ENCODE measurements at places on chromosomes 1 and 21.

GRCh38 chr1:25799935-25800702 is at the start of gene SELENON:
Gene SELENON (plus strand): TSS chr1:25800193. CDS start chr1:25800231, 38 bp downstream.
- DNase-seq, result peak; percentile 52

DNA sequence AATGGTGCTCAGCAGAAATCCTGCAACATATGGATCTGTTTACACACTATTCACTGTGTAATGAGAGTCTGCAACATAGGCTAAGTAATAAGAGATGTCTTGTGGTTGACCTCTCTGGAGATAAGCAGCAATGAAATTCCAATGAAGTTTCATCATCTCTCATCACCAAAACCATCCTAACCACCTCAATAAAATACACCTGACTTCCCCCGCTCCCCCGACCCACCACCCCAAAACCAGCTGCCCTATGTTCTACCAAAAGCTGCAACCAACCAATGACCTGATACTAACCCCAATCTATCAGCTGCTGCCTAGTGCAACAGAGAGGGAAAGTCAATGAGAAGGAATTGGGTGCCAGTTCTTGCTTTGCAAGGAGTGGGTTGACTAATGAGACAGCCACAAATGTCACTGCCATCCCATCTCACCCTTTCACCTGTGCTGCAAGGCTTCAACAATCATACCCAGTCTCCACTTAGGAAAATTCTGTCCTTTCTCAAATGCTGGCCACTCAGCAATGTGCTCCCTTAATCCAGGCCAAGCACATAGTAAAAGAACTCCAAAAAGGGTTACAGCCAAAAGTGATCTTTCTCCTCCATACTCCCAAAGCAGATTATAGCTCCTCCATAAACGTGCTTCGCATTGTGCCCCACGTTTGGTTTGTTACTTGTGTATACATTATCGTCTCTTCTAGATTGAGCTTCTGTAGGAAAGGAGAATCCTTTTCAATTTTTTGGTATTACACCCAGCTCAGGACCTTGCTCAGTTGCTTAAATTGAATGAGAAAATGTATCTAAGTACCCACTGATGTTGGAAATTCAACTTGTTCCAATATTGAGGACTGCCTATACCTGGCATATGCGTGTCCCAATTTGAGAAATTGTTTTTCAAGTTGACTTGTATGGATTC is 29.0 kb downstream of the MRPL39 start:
- no peak for DNase-seq

DNA sequence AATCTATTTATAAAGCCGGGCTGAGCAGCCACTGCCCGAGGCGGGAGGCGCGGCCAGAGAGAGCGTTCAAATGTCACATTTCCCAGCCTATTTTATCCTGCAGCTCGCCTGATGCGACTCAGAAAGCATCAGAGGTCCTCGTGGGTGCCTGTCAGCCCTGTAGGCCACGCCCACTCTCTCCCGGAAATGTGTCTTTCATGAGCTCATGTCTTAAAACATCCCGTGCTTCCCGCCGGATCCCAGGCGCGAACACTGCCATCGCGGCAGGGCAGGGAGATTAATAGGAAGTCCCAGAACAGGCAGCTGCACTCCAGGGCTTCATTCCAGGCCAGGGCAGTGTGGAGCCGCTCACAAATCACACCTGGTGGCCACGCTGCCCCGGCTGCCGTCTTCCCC is 117.5 kb downstream of the PRDM16 start:
- no peak for DNase-seq

GRCh38 chr1:54337928-54338327 is 68.3 kb downstream of the SSBP3 start:
- peak; percentile 38 for DNase-seq
